ENCODE measurements at places on chromosomes 12 and 14.

DNA sequence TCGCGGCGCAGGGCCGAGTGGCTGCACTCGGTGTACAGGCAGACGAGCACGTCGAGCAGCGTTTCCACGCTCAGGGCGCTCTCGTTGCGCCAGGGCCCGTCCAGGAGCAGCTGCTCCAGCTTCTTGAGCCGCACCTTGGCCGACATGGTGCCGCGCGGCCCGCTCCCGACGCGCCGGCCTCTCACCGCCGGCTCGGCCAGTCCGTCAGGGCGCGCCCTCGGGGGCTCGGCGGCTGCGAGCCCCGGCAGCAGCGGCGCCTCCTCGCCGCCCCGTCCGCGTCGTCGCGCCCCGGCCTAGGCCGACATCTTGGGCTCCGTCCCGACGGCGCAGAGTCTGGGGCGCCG is 349 bp downstream of the CDC42BPB start:
- no peak for DNase-seq

DNA sequence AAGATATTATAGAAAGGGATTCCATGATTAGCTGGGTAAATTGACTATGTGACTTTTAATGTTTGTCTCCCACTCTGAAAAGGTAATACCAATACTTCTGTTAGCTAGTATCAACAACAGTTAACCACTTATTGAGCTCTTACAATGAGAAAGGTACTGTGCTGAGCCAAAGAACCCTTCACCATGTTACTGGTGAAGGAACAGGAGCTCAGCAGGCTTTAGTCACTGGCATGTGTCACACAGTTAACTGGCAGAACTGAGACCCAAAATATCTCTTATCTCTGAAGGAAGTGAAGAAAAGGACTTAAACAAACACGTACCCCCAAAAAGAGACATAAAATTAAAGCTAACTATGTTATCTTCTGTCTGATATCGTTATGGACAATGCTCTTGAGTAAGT is 170.6 kb downstream of the MED13L start:
- no peak for DNase-seq

GRCh38 chr12:18267427-18268099 is 6.2 kb downstream of the PIK3C2G start:
- DNase-seq: no peak

DNA sequence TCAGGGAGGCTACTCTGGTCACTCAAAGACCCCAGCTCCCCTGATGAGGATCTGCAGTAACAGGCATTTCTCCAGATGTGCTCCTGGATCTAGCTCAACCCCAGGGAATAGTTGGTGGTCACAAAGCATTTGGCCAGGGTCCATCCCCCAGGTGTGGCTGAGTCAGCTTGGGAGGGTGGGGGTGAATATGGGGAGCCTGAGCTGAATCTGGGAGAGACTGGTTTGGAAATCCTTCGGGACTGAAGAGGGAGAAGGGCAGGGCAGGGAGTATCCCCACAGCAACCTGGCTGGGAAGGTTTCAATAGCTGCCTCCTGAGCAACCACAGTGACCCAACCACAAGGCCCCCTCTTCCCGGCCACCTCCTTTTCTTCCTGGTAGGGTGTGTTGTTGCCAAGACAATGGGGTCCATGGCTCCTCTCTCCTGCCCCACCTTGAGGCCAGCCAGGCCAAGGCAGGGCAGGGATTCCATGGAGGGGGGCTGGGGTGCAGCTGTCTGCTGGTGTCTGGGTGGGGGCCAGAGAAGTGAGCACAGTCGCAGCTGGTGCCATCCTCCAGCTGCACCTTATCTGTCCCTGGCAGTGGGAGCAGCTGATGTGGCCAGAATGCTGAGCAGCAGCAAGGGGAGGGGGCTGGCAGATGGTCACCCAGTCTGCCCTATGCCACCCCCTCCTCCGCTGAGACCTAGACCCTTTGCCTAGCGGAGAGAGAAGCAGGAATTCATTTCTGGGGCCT is 5.5 kb downstream of the ASIC1 start:
- no peak for DNase-seq

DNA sequence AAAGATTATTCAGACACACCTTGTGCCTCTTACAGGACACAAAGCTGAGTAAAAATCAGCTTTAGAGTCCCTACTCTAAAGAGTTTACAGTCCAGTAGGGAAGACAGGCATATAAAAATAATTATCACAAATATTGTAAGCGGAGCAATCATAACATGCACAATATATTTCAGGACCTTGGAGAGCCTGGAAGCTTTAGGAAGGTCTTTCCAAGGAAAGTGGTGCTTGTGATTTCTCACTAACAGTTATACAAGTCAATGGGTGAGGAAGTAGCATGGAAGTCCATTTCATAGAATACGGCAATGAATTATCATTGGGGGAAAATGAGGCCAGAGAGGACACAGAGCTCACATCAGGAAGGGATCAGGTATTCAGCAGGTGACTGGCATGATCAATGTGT is 268.3 kb downstream of the C12orf50 start:
- DNase-seq: no peak

GRCh38 chr12:78683031-78683430 is 181.5 kb upstream of the SYT1 start:
- no peak for DNase-seq

DNA sequence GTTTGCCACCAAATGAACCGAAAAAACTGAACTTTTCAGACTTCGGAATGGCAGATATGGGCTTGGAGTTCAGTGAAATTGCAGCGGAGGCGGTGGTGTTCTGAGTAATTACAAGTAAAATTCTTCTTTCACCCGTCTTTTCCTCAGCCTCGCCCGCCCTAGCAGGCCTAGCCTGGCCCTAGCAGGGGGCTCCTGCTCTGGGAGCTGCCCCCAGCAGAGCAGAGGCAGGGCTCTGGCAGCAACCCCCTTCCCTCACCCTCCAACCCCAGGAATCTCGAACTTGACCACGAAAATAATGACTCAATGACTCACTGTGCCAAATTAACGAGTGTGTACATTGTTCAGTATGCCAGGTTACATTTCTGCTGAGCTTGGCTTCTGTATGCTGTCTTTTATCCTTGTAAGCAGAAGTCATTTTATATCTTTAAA is 1.1 kb downstream of the PAPLN start:
- DNase-seq: no peak

GRCh38 chr14:55240526-55241178 is 30.6 kb upstream of the FBXO34 start:
- DNase-seq: no peak

- DNase-seq: no peak
These were observed 728 bp upstream of the STON2 start for GRCh38 chr14:81400852-81401251.

DNA sequence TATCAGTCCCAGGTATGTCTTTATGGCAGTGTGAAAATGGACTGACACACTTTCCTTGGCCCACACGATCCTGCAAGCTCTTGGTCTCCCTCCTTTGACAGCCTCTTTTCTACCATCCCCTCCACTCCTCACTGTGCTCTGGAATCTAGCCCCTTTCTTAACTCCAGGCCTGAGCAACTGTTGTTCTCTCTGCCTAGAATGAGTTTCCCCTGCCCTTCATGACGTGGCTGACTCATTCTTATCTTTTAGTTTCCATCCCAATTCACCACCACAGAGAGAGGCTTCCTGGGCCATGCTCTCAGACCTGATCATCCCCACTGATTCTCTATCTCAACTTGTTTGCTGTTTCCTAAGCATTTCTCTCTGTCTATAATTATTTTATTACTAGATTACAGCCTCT is 157.4 kb upstream of the HMGA2 start:
- DNase-seq: no peak

DNA sequence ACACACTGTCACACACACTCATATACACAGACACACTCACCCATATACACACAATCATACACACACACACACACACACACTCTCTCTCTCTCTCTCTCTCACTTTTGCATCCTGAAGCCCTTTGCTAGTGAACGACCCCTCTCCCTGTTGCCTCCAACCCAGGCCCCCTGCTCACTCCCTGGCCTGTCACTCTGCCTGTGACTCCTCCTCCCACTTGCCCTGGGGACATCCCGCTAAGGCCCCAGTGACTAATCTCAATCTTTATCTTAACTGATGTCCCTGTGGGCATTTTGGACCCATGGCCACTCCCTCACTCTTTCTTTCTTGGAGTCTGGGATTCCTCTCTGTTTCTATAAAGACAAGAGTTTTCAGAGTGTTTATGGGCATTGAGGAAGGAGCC is 10.9 kb upstream of the DLK1 start:
- DNase-seq: no peak

DNA sequence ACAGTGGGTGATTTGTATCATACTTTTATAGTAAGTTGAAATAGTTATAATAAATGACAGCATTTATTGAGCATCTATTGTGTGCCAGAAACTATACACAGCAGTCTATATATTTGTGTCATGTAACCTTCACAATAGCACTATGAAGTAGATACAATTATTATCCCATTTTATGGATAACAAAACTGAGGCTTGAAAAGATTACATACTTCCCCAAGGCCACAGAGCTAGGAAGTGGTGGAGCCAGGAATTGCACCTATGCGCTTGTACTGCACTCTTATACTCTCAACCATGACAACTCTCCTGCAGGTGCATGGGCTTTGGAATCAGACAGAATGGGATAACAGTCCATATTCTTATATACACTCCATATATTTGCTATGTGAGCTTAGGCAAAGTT is 110.6 kb upstream of the SOX5 start:
- DNase-seq: no peak

DNA sequence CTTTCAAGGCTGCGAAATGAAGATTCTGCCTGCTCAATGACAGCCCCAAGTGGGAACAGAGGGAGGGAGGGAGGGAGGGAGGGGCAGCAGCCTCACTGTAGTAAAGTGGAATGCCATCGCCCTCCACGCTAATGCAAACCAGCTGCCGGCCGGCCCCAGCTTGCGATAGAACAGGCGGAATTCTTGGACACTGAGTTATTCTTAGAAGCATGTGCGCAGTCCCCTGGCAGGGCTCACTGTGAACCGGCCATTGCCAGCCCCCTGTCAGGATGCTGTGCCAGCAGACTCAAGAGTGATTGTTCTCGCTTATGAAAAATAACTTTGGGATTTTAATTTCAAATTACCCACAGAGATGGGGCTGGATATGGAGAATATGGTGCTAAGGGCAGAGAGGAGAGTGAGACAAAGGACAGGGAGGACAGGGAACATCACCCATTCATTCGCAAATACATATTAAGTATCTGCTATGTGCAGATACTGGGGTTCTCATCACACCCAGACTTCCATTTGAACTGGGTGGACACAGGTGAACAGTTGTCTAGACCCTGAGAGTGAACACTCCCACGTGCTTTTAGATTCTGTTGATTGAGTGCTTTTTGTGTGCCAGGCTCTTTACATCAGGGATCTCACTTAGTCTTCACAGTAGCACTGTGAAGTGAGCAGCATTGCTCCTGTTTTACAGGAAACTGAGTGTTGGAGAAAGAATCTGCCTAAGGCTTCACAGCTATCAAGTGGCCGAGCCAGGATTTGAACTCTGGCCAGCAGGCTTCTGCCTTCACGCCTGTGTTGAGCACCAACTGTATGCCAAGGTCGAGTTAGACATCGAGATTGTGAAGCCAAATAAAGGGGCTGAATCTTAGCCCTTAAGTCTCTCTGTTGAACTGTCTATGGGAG is 192.9 kb downstream of the C12orf75 start:
- DNase-seq: no peak

- no peak for DNase-seq
These were observed 207.7 kb downstream of the CACNA1C start for GRCh38 chr12:2260441-2260840.

All from activated CD4-positive, alpha-beta T cell treated with anti-CD3 and anti-CD28 coated beads, Interleukin-2, amount 50 U/mL, for 4 hours (primary cell).